ENCODE measurements at places on chromosomes 12 and 14.

- DNase-seq, result no peak
Observed at GRCh38 chr12:12428961-12429657, 72.2 kb downstream of the BORCS5 start.

DNA sequence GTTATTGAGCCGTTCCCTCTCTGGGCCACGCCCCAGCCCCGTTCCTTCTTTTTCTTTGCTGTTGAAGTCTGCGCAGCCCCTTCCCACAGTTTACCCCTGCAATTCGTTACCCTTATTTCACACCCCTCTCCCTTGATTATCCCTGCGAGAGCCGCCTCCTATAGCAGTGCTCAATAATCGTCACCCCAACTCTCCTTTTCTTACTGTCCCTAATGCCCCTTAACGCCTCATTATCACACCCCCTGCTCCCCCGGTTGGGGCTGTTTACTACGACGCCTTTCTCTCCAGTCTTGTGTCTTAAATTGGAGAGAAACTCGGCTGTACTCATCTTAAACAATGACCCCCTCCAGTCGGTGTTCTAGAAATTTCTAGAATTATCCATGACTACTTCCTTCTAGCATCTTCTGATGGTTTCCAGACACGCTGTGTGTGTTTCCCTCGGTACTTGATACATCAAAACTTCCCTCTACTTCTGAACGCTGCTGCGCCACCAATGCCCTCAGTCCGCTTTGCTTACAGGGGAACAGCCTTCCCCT, 713 bp upstream of the FBXL14 start:
- no peak for DNase-seq

DNA sequence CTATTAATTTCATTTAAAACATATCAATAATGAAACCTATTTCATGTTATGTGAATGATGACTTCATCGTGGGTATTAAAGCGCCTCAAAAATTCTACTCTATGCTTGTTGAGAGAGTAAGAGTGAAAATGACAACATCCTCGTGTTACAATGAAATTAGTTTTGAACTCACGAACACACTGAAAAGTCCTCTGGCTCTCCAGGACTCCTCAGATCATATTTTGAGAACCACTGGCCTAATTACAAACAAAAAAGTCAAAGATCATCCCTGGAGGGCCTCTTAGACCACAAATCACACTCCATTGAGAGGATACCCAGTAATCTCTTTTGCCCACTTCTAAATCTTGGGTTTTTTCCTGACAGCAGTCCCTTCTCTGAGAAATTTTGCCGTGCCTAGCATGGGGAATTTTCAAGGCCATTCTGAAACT, 19.1 kb downstream of the DAAM1 start:
- no peak for DNase-seq

GRCh38 chr12:122799641-122800243, 25.4 kb downstream of the CCDC62 start:
- DNase-seq, result no peak

GRCh38 chr12:25852792-25853191, 105.7 kb upstream of the RASSF8 start:
- DNase-seq, result no peak

DNA sequence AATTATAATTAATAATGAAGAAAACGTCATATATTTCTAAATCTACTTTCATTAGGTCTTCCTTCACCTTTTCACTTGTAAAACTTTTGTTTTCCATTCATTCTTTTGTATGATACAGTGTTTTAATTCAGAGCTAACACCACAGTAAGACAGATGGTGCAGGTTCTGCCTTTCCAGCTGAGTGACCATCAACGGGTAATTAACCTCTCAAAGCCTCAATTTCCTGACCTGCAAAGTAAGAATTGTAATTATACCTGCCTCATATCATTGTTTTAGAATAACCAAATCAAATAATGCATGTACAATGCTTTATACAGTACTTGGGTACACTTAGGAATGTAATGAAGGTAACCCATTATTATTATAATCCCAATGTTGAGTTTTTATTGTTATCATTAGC, 157.6 kb downstream of the FOXA1 start:
- no peak for DNase-seq

DNA sequence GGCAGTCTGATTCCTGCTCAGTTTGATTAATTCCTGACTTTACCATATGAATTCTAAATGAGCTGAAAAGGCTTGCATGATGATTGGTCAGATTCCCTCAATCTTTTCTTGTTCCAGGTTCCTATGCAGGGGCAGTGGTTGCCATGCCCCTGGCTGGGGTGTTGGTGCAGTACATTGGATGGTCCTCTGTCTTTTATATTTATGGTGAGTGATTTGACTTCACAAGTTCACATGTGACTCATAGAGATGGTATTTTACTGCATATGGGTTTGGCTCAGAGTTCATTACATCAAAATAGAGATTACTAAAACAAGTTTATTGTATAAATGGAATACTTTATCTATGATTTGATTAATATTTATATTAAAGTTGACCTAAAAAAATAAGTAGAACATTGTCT, 44.8 kb downstream of the SLC17A8 start:
- DNase-seq, result no peak

DNA sequence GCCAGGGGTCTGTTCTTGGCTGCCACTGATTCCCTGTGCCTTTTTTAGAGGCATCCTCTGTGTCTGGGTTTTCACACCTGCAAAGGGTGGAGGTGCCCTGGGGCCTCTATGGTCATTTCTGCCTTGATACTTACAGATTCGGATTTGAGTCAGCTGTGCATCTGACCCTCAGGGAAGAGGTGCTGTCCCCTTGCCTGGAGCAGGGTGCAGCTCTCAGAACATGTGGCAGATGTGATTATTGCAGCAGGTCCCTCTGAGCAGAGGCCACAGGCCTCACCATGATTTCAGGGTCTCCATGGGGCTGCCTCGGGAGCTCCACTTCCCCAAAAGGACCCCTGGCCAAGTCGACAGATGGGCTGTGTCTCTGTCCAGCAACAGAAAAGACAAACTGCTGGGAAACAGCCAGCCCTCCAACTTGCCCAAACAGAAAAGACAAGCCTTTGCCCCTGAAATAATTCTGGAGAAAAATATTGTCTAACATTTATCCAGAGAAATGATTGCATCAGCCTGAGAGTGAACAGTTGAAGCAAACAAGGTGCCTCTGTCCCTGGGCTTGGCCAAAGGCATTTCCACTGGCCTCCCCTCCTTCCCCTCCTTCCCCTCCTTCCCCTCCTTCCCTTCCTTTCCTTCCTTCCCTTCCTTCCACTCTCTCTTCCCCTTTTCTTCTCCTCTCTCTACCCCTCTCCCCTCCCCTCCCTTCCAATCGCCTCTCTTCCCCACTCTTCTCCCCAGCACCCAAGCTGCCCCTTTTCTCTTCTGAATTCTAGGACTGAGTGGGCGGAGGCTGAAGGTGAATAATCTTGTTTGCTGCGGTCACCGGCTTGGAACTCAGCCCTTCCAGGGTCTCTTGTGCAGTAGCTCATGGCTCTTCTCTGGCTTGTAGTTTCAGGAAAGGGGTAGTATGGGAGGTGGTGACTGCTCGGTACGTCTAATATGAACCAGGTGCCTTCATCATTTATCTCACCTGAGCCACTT, 676 bp downstream of the SERPINA3 start:
- no peak for DNase-seq

DNA sequence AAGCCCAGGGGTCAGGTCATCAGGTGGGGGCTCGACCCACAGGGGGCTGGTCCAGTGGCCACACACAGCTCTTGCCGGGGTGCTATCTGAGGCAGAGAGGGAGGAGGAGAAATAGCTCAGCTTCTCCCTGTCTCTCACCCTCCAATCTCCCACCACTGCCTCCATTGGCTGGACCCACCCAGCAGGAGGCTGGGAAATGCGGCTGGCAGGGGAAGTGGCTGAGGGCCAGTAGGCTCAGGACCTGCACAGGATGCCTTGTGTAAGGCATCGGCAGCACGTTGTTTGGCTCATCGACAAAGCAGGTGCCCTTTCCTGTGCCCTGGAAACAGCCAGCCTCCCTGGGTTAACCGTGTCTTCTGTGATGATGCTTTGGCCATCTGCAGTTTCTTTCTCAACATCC, 58.8 kb upstream of the SLC24A4 start:
- no peak for DNase-seq

GRCh38 chr14:62187265-62187664, 425.0 kb downstream of the SNAPC1 start:
- DNase-seq, result no peak

DNA sequence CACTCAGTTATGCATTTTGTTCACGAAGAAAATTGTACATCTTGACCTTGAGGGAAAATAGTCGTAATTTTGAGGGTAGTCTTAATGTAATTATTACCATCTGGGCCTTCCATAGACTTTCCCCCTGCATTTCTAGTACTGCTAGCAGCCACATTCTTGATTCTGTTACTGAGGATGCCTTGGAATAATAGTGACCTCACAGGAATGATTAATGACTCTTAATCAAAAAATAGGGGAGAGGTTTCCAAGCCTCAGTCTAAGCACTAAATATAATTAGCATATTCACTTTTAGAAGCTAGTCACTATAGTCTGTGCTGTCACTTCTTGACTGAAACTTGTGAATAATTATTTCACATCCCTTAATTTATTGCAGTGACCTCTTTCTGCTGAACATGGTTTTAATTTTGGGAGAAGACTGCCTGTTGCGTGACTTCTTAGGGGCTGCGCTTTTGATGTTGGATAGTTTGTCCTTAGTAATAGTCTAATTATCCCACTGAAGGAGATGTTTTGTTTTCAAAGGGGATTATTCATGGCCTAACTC, 400.5 kb downstream of the ADAMTS20 start:
- no peak for DNase-seq

- no peak for DNase-seq
Observed at GRCh38 chr14:30243207-30243606, 315.6 kb upstream of the PRKD1 start.

- peak; percentile 11 for DNase-seq
Observed at GRCh38 chr12:132955094-132956010, 754 bp downstream of the ZNF605 start.

DNA sequence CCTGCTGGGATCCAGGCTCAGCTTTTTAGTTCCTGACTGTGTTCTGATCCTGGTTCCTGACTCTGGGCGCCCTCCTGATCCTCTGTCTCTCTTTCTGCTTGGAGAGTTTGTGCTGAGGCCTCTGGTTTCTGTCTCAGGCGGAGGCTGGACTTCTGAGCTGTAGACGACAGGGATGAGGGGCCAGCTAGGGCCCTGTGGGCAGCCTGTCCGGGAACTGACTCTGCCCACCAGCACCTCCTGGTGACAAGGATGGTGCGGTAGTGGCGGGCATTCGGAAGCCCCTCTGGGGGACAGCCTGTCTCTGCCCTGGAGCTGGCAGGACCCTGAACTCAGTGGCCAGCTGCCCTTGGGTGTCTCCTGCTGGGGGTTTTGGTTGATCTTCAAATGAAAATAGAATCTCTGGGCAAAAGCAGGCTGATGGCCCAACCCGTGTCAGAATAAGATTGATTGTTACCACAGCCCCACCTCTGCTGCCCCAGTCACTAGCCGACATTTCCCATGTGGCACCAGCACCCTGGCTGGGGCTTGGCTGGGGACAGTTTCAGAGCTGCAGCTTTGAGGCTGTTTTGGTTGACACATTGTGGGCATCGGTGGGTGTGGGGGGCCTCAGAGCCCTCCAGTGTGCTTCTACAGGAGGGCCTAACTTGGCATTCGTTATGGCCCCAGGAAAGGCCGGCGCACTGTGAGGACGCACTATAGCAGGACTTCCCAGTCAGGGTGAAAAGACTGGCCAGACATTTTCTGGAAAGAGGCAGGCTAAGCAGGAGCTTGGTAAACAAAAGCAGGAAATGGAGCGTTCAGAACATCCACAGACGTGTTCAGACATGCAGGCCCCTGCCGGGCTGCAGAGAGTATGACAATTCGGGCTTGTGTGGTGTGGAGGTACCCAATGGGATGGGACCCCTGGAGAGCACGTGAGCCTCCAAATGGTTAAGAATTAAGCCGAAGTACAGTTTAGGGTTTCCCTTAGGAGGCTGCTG, 16.2 kb downstream of the KRT80 start:
- DNase-seq, result no peak

- no peak for DNase-seq
Observed at GRCh38 chr14:68469208-68469713, 323.6 kb downstream of the ZFP36L1 start.

DNA sequence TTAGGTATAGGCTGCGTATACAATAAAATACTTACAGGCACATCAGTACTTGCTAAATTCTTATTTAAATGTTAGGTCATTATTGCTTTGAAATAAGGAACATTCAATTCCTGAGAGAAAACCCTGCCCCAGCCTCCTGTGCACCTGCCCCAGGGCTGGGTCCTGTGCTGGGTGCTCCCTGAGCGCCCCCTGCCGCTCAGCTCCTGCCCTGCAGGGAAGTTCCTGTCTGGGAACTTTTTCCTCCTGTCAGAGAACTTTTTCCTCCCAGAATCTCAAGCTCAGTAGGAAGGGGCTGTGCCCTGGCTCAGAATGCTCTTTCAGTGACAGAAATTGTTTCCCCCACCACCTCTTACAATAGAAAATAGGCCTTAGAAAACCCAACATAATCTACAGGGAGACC, 751.1 kb downstream of the TMEM121 start:
- DNase-seq, result no peak

- no peak for DNase-seq
Observed at GRCh38 chr12:111174251-111174960, 194.5 kb downstream of the PHETA1 start.

DNA sequence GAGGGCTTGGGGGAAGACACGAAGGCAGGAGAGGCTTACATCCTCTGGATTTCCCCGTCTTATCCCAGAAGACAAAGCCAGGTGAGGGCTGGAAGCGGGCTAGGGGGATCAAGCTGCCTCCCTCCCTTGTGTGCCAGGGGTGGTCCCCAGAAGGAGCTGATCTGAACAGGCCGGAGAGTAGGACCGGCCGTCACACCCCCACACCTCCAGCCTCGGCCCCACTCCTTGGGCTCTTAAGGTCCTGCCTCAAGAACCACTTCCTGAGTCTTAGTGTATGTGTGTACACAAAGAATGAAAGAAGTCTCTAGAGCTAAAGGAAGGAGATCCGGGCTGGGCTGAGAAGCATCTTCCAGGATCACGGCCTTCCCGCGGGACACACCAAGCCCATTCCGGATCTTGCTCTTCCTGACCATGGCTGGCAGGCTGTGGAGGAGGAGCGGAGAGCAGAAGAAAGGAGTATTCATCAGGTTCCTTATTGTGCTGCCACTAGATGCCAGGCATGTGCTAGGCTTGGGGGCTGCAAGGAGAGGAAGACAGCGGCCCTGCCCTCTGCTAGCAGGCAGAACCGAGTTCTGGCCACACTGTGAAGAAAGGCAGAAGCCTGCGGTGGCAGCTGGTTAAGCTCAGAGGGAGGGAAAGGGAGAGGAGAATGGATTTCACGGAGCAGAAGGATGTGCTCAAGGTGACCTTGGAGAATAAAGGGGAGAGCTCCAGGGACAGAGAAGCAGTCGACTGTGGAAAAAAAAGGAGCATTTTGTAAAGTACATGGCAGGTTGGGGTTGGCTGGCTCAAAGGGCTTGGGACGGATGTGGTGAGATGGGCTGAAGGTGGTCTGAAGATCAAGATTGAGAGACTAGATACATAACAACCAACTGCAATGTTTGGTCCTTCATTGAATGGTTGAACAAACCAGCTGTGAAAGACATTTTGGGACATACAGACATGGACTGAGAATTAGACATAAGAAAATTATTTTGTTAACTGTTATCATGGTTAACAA, 1.3 kb upstream of the CD63 start:
- DNase-seq, result no peak

GRCh38 chr12:122871851-122872780, 23.8 kb downstream of the VPS37B start:
- peak; percentile 59 for DNase-seq
